ENCODE measurements at places on chromosomes 3 and 15.

GRCh38 chr3:143979813-143980212 is 8.2 kb downstream of the DIPK2A start:
- no peak for DNase-seq

- no peak for DNase-seq
Measured at GRCh38 chr3:105505170-105505569, 138.5 kb downstream of the ALCAM start.

- no peak for DNase-seq
Measured at GRCh38 chr3:134608023-134608770, 42.6 kb downstream of the KY start.

- DNase-seq: no peak
Measured at GRCh38 chr3:152321955-152322377, 53.2 kb downstream of the MBNL1 start.

DNA sequence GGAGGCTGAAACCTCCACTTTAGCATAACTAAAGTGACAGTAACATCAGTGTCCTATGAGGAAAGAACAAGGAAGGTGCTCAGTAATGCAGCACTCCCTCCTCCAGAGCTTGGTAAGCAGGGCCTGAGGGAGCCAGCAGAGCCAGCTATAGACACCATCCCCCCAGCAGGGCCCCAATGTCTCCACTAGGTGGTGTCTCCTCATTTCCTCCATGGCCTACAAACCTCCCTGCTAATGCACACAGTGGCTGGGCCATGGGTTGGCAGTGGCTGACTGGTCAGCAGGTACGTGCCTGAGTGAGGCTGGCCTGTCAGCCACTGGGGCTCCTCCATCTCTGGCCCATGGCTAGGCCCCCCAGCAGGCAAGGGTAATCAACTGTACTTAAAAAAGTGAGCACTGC is 13.6 kb downstream of the MRPS25 start:
- no peak for DNase-seq

GRCh38 chr3:100993309-100993708 is at the start of gene ABI3BP:
Gene ABI3BP (minus strand): TSS chr3:100993421. CDS start chr3:100993384, 37 bp downstream.
- no peak for DNase-seq

GRCh38 chr3:168251371-168251770 is 155.6 kb upstream of the GOLIM4 start:
- DNase-seq: no peak

DNA sequence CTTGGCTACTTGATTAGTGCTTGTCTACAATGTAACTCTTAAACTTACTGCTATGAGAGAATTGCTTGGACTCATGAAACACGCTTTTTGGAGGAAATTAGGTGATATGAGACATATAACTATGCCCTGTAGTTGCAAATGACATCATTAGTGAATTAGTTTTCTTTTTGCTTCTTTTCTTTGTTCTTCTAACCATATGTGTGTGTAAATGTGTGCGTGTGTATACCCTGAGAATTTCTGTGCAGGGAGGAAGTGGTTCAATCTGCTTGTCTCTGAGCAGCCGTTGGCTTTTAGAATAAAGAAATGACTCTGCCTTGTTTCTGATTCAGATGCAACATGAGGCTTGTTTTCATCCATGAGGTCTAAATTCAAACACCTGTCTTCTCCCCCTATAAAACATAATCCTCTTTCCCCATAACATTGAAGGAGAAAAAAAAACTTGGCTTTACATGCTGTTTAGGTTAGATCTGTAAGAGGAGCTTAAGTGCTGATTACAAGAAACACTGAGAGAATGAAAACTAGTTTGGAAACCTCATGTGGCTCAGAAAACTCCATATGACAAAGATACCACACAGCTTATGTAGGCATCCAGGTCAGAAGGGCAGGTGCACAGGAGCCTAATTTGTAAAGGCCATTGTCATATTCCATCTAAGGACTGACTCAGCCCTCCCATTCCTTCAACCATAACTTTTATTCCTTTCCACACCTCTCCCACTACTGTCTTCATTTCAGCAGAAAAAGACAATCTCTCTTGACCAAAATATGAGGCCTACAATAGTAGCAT is 30.5 kb upstream of the BLM start:
- DNase-seq: no peak

Measured in NCI-H1436 treated with DMSO at 0.1 percent for 48 hours (cell line).